ENCODE measurements at places on chromosomes 3 and 15.

- DNase-seq, result no peak
Observed at GRCh38 chr15:26682598-26683164, 90.2 kb downstream of the GABRB3 start.

DNA sequence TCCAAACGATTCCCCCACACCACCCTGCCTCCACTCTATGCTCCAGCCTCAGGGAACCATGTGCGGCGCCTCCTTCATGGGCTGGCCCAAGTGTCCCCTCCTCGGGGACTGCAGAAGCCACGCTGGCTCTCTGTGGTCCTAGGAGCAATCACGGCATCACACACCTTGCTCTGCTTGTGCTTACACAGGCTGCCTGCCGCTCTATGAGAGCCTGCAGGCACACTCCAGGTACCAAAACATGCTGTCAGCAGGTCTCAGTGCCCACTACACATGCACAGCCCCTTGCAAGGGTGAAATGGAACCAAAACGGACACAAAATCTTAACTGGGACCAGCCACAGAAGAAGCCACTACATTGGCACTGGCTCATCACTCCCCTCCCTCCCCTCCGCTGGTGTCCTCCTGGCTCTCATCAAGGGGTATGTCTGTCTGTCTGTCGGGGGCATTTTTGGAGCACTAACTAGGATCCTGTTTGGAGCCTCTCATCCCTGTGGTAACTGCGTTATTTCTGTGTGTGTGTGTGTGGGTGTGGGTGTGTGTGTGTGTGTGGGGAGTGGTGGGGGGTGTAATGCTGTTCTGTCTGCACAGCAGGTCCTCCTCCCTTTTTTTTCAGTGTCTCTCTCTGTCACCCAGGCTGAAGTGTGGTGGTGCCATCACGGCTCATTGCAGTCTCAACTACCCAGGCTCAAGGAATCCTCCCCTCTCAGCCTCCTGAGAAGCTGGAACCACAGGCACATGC, 60.6 kb downstream of the DHX30 start:
- DNase-seq, result no peak

DNA sequence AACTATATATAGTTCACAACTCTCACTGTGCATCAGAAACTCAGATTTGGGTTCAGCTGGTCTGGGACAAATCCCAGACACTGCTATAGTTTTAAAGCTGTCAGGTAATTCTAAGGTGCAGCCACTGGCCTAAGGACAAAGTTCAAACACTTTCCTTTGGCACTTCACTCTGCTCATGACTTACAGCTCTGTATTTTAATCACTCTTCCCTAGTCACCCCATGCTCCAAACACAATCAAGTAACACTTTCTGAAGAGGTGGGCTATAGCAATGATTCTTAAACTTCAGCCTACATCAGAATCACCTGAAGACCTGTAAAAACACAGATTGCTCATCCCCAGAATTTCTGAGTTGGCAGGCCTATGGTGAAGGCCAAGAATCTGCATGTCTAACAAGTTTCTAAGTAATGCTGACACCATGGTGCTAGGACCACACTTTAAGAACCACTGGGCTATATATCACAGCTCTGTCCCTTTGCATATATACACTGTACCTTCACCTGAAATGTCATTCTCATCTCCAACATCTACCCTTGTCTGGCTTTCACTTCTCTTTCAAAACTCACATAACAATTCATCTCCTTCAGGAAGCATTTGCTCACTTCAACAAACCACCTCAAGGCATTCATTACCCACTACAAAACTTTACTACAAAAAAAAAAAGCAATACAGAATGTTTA, 21.4 kb downstream of the STAG1 start:
- no peak for DNase-seq

DNA sequence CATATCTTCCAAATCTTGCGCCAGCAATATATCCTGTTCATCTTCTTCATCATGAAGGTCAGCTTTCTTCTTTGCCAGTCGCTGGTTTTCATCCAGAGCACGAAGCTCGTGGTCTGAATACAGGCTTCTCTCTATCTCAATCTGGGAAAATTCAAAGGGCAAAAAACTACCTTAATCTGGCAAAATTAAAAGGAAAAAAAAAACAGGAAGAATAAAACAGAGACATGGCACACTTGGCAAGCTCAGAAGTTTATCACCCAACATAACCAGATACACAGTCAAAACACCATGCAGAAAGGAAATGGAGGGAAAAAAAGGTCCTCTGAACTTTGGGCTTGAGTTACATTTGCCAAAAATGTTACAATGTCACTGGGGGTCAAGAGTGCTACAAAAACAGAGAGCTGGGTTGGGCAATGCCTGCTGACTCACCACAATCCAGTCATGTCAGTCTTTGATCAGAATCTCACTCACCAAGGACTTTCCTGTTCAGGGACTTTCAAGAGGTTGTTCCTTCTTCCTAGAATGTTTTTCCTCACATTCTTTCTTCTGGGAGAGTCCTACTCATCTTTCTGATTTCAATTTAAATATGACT, 1.5 kb downstream of the MRPL46 start:
- no peak for DNase-seq

- DNase-seq, result peak; percentile 100
Observed at GRCh38 chr3:133573054-133573628, 345 bp upstream of the CDV3 start.

- no peak for DNase-seq
Observed at GRCh38 chr15:45762726-45763125, 127.9 kb downstream of the SQOR start.

DNA sequence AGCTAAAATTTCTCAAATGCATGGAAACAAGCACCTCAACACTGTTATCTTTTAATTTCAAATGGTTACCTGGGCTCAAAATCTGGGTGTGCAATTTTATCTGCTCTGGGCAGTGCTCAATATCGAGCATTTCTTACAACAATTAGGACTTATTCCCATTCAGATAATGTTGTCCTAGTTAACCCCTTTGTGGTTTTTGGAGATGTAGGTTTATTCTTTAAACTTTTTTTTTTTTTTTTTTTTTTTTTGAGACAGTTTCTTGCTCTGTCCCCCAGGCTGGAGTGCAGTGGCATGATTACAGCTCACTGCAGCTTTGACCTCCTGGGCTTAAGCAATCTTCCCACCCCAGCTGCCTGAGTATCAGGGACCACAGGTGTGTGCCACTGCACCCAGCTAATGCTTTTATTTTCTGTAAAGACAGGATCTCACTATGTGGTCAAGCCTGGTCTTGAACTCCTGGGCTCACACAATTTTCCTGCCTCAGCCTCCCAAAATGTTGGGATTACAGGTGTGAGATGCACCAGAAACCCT, 4.4 kb upstream of the ATP2C1 start:
- DNase-seq, result no peak

DNA sequence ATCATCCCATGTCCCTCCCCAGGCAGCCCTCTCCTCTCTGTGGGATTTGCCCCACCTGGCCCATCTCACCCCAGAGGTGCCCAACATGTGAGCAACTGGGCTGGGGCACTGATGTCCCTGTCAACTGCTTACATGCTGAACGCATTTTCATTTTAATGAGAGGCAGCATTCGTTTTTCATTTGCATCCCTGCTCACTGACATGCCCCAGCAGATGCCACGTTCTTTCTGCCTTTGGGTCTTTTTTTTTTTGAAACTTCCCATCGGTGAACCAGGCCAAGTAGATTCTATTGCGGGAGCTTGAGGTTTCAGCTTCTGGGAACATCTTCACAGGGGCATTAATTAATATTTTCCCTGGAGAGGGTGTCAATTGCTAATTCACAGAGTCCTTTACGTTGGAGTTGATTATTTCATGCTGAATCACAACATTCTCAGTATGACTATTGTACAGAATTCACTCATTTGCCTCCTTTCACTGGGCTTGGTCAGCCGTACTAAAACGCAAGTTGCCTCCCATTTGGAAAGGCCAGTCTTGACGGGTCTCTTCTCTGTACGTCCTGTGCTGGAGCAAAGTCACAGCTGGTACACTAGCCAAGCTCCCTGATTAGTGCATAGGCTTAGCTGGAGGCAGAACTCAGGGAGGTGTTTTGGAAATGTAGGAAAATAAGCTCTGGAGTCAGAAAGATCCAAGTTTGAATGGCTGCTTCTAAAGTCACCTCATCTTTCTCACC, 69.8 kb downstream of the CHRNA7 start:
- no peak for DNase-seq

DNA sequence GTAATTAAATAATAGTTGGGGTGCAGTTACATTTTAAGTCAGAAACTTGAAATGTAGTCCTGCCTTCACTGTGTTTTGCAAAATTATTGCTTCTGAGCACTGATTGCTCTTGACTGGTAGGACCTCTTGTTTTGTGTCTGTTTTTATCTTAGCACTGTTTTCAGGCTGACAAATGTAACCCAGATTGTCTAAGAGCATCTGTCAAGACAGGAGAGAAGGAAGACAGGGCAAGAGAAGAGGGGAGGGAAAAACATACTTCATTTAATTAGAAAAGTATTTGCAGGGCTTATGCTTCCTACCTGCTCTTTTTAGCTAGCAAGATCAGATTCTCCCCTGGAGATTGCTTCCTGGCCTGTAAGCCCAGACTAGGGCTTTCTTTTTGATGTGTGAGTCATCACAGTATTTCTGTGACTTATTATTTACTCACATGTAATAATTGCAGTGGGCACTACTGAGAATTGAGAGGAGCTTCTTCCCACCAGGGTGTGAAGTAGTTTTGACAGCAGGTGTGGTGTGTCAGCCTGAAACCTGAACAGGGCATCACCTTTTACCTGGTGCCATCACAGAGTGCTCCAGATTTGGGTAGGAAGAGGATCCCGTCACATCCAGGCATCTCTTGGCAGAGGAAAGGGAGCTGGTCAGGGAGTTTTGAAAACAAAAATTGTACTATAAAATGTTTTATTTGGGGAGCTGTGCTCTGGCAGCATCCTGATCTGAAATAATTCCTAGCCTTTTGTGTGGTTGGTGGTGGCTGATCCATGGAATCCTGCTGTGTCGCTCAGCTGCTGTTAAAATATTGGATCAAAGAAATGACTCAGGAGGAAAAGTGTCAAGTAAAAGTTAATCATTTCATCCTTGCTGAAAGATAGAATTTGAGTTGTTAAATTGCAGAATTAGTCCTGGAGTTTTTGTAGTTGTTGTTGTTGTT, 98.2 kb downstream of the TMEM108 start:
- DNase-seq, result no peak

GRCh38 chr3:121232309-121233225, 313.2 kb downstream of the POLQ start:
- DNase-seq, result no peak

- DNase-seq, result no peak
Observed at GRCh38 chr3:186849374-186849975, 7.0 kb downstream of the ADIPOQ start.

- no peak for DNase-seq
Observed at GRCh38 chr3:151909681-151910405, 36.4 kb downstream of the SUCNR1 start.

GRCh38 chr3:194761384-194761783, 75.7 kb downstream of the FAM43A start:
- peak; percentile 63 for DNase-seq

GRCh38 chr3:43378066-43378935, 92.0 kb downstream of the SNRK start:
- no peak for DNase-seq

GRCh38 chr3:195853036-195853435, 41.3 kb upstream of the MUC4 start:
- no peak for DNase-seq

DNA sequence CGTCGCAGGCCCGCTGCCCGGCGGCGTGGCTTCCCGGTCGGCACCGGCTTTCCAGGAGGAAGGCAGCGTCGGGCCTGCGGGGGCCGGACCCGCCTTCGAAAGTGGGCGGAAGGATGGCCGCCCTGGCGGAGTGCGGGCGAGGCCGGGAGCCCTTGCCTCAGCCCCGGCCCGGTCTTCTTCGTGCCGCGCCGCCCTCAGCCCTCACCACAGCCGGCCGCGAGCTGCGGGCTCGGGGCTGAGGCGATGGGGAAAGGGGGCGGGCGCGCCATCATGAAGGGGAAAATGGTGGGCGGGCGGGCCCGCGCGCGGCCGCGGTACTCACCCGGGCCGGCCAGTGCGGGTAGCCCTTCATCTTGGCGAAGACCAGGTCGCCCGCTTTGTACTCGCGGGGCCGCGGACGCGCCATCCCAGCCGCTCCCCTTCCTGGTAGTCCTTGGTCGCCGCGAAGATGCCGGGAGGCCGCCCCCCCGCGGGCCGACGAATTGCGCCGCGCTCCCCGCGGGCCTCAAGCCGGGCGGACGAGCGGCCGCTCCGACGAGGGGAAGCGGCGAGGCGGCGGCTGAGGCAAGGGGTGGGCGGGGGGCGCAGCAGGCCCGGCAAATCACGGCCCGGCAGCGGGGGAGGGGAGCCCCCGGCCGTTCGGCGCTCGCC, 489 bp downstream of the HDGFL3 start:
- peak; percentile 69 for DNase-seq

All from hindlimb muscle (tissue), 1 donor.